ENCODE measurements at places on chromosomes 13 and 19.

DNA sequence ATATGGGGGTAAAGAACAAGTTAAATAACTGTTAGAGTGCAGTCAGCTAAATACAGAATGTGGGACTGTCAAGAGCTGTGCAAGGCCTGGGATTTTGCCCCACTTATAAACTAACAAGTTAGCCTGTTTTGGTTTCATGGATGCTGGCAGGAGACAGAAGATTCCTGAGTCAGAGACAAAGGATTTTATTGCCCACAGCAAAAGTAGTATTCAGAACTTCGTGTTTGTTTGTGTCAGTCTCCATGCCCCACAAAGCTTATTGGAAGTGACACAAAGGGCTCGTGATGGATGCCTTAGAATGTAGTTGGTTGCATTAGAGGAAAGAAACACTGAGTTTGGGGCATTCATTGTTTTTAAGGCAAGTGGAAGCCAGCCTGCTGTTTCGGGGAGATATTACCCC, 22.2 kb upstream of the SPRYD7 start:
- no peak for DNase-seq

- DNase-seq = no peak
Measured at GRCh38 chr19:11551603-11552235, 7.3 kb downstream of the ELOF1 start.

DNA sequence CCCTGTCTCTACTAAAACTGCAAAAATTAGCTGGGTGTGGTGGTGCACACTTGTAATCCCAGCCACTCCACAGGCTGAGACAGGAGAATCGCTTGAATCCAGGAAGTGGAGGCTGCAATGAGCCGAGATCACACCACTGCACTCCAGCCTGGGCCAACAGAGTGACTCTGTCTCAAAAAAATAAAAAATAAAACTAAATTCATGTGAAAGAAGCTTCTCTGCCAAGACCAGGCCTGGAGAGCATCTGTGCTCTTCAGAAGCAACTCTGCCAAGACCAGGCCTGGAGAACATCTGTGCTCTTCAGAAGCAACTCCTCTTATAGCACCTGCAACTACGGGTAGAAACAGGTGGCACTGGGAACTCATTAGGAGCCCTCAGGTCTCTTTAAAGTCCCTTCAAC, 37.7 kb downstream of the CRYL1 start:
- no peak for DNase-seq

- DNase-seq = no peak
Measured at GRCh38 chr13:71089056-71089455, 777.9 kb downstream of the DACH1 start.

DNA sequence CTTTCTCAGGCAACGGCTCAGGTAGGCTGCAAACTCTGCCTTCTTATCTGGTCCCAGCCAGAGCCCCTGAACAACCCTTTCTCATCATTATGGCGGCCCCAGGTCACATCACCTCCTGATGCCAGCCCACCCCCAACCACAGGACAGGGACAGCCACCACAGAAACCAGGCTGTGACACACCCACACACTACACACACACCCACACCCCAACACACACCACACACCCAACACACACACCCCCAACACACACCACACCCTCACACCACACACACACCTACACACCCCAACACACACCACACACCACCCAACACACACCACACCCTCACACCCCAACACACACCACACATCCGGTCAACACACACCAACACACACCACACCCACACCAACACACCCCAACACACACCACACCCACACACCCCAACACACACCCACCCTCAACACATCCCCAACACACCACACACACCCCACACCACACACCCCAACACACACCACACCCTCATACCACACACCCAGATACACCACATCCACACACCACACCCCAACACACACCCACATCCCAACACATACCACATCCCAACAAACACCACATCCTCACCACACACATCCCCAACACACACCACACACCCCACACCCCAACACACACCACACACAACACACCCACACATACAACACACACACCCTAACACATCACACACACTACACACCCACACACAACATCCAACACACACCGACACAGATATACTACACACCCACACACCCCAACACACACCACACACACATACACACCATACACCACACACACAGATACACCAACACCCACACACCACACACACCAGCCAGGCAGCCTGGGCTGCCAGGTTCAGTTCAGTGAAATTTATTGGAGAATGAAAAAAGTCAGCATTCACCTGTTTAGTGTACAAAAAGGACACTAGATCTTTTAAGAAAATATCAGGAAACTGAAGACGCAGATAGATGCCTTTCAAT, 4.2 kb upstream of the ISYNA1 start:
- no peak for DNase-seq

GRCh38 chr13:29457299-29457698, 138.2 kb downstream of the SLC7A1 start:
- no peak for DNase-seq

DNA sequence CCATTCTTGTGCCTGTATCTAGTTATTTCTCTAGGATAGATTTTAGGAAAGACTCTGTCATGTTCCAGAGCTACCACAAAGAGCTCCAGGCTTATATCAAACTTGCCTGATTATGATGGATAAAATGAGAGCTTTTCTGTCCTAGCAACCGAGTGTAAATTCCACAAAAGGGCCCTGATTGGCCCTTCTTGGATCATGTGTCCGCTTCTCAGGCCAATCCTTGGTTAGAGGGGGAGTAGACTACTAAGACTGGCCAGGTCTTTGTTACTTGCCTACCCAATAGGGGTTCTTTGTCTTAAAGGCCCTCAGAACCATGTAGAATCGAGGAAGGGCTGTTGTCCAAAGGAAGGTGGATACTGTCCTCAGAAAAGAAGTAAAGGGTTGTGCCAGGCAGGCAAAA, 2.4 kb downstream of the DHX34 start:
- DNase-seq = peak; percentile 49

DNA sequence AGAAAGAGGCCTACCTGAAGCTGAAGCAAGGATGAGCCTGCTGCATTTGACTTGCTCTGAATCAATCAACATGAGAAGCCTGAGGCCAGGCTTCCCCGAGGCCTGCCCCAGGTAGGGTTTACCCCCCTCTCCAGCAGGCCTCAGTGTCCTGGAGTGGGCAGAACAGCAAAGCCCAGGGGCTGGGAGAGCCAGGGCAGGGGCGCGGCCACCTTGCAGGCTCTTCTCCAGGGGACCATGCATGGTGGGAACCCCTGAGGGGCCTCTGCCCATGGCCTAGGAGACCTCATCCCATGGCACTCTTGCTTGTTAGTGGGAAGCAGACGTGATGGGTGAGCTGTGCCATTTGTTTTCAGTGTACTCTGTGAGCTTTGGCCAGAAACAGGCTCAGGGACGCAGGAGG, 19.9 kb upstream of the LRP3 start:
- DNase-seq = no peak

- DNase-seq = peak; percentile 69
Measured at GRCh38 chr19:45693106-45693788, 781 bp downstream of the QPCTL start.

- DNase-seq = no peak
Measured at GRCh38 chr13:43364210-43365038, 341.0 kb downstream of the DNAJC15 start.

GRCh38 chr13:114313061-114313860, 1.0 kb upstream of the CHAMP1 start:
- DNase-seq = no peak

DNA sequence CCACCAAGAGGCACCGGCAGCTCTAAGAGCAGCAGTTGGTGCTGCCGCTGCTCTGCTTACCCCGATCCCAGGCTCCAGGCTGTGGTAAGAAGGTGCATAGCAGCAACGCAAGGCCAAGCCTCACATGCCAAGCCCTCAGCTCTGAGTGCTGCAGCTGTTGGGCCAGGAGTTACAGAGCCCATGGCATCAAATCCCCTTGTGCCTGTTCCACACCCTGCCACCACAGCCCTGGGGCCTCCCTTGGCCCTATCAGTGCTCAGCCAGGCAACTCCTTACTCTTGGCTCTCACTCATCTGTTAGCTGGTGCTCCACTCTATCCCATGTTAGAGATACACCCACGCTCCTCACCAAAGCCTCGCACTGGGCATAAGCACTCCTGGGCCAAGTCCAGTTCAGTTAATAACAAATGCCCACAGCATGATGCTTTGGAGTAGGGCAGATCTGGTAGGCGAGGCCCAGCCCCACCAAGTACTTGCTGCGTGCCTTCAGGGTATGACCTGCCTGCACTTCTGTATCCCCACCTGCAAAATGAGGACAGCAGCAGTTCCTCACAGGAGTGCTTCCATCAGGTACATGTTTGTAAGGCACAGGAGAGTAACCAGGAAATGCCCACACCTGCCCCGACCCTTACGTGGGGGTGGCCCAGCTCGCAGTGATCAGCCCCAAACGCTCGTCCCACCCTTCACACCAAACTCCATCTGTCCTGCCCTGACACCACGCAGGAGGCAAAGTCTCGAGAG, 16.2 kb downstream of the AKAP8L start:
- no peak for DNase-seq

GRCh38 chr19:50384685-50385535, 763 bp downstream of the POLD1 start:
- DNase-seq = no peak

GRCh38 chr13:48386816-48387215, 26.1 kb downstream of the LPAR6 start:
- no peak for DNase-seq

- no peak for DNase-seq
Measured at GRCh38 chr13:70432276-70432805, 324.1 kb upstream of the KLHL1 start.

GRCh38 chr13:60798503-60798902, 401.5 kb downstream of the TDRD3 start:
- DNase-seq = no peak

DNA sequence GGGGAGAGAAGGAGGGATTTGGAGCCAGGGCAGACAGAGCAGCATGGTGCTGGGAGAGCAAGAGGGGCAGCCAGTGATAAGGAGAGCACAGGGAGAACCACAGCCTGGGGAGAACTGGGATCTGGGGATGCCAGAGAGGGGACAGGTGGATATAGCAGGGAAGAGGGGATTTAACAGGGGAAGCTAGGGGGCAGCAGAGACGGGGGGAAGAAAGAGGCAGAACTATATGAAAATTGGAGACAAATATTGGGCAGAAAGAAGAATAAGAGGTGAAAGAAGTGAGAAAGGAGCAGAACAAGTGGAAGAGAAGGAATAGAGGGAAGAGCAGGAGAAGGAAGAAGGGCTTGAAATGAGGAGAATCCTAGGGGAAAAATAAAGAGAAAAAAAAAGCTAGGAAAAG, 6.5 kb upstream of the ZNF528 start:
- no peak for DNase-seq

DNA sequence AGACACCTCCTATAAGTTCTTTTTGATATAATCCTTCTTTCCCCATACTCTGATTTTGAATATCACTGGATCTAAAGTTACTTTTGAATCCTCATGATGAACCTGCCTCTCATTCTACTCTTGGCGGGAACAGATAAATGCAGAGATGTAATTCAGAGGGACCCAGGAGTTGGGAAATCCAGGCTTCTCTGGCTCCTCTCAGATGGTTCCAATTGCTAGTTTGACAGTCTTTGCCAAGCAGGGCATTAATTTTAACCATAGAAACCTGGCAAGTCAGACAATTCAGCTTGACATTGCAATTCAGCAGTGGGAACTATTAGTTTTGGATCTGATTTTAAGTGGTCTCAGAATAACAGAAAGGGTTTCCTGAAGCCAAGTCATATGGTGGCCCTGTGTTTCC, 67.3 kb upstream of the KLF12 start:
- DNase-seq = no peak

DNA sequence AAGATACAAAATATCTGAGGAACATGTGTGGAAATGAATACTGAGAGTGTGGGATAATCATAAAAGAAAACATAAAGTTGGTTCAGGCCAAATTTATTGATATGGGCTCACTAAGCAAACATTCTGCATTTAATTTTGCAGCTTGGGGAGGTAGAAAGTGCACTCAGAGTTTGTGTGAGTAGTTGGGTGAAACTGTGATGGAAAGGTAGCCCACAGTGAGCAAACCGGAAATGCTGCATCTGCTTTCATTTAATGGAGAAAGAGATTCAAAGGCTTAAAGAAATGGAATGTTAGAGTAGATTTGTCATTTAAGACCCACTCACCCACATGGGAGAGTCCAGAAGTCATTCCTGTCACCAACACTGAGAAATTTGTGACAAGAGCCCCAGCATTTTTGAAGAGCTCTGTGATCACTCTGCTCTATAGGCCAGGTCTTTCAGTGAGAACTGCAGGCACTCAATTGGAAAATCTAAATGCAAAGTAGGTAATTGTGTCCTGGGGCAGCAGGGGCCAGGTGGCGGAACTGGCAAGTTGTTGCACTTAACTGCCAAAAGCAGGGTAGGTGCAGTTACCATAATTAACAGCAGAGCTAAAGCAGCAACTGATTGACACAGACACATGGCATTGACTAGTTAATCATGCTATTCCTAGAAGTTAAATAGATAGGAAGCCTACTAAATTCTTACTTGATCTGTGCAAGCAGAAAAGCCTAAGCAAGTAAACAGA, 1228.3 kb upstream of the PCDH20 start:
- peak; percentile 3 for DNase-seq

DNA sequence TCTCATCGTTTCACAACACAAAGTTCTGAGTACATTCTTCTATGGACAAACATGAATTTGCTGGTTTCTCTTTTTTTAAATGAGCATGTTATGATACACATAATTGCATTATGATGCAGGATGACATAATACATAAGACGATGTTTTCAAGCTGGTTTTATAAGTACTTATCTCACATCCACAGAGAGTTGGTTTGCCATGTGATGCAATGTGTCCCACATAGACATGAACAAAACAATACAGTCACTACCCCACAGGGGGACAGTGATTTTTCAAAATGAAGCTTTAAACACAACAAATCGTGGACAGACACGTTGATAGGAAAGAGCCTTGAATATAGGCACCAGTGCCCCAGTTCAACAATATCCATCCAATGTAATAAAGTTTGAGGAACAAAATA, 447.1 kb downstream of the KLF12 start:
- no peak for DNase-seq

- no peak for DNase-seq
Measured at GRCh38 chr13:88895261-88895941, 1224.2 kb downstream of the SLITRK5 start.

GRCh38 chr13:29109987-29110386, 289.8 kb downstream of the MTUS2 start:
- no peak for DNase-seq

DNA sequence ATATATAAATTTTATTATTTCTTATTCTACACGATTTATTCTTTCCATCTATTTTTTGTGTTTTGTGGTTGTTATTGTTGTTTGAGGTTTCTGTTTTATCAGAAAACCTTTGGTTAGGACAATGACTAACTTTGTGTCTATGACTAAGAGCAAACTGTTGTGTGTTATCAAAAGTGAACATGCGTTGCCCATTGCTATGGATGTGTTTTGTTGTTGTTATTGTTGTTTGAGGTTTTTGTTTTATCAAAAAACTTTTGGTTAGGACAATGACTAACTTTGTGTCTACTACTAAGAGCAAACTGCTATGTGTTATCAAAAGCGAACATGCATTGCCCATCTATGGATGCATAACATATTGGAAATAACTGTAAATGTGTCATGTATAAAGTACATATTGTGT, 692.3 kb downstream of the SLITRK1 start:
- DNase-seq = no peak
